ENCODE measurements at places on chromosomes 2 and 18.

DNA sequence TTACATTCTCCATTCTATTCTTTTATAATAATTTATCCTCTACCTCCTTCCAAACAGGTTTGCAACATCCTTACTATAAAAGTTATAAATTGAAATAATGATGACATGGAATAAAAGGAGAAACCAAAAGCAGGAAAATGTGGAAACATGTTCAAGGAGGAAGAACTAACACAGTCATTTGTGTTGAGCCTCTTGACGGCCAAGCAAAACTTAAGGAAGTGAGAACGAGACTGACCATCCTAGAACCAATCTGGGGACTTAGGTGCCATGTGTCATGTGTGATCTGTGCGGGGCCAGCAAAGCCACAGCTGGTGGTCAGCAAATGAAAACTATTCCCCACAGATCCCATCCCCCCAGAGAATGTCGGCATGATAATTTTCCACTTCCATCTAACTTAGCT is 25.6 kb upstream of the FAM124B start:
- no peak for DNase-seq

DNA sequence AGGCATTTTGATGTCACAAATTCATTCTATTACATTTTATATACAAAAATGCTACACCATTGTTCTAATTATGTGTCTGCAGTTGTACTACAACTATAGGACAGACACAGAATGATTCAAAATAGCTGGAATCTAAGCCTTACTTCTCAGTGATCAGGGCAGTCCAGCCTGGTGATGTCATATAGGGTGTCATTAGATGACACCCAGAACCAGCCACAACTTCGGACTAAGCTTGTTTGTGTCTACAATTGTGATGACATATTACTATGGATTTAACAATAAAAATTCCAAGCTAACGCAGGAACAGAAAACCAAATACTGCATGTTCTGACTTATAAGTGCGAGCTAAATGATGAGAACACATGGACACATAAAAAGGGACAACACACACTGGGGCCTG is 31.0 kb downstream of the M1AP start:
- no peak for DNase-seq

DNA sequence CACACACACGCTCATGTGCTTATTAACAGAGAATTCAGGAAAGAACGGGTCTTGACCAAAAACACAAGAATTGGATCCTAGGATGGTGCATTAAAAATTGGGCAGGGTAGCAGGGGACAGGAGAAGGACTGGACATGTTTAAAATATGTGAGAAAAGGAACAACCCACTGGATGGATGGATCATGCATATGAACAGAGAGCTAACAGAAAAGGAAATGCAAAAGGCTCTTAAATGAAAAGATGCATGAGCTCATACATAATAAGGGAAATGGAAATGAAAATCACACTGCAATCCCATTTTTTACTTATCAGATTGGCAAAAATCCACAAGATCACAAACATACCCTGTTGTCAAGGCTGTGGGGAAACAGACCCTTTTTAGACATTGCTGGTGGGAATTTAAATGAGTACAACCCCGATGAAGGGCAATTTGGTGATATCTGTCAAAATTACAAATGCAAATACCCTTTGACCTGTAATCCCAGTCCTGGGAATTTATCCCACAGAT is 440.6 kb upstream of the SLC14A2 start:
- DNase-seq: no peak

- DNase-seq: no peak
Measured at GRCh38 chr2:98857001-98857400, 79.0 kb downstream of the CRACDL start.

DNA sequence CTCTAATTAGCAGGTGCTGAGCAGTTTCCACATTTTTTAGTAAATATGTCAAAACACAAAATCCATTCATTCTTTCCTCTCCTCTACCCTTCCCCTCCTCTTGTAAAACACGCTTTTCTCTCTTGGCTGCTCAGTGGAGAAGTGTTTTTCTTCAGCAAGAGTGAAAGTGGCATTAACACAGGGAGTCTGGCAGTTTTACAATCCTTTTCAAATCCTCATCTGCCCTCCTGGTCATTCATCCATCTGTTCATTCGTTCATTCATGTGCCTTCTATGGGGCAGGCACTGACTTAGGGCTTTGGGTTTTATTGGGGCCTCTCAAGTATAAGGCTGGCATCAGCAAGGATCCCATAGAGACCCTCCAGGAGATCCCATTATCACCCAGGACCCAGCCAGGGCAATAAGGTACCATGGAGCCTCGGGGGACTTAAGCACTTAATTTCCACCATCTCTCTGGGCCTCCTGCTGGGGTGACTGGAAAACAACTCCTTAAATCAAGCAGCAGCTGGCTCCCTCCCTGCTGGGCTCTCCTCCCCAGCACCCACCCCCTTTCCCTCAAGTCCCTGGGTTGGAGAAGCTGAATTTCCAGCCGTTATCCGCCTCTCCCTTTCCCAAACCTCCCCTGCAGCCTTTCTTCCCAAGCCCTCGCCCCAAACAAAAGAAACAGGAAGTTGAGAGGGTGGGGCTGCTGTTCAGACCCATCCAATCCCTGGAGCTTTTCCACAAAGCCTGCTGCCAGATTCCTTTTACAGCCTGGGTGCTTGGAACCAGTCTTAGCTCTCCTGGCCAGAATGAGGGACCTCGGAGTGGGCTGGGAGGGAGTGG is 32.6 kb downstream of the MARCHF4 start:
- DNase-seq: peak; percentile 23
